ENCODE measurements at places on chromosomes 3 and 15.

- DNase-seq: no peak
These were observed 245.2 kb downstream of the EFHB start for GRCh38 chr3:19688767-19689166.

- DNase-seq: no peak
These were observed 752.3 kb downstream of the NR2F2 start for GRCh38 chr15:97082830-97083229.

DNA sequence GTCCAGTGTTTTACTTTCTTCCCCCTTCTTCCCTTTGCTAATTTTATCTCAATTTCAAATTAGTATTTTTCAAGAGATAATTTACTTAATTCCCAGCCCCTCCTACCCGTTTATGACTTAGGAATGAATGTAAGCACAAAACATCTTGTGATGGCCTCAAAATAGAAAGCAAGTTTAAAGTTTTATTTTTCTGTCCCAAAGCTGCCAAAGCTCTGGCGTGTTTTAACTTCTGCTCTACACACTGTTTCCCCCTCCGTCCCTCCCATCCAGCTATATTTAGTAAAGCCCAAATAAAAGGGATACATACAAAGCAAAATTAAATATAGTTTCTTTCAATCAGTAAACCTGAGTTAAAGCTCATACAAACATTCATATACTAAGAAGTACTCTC is 59.9 kb downstream of the IGF2BP2 start:
- no peak for DNase-seq

GRCh38 chr3:152185891-152186630 is 82.7 kb upstream of the MBNL1 start:
- no peak for DNase-seq

GRCh38 chr3:43998836-43999727 is 242.6 kb upstream of the TOPAZ1 start:
- no peak for DNase-seq

DNA sequence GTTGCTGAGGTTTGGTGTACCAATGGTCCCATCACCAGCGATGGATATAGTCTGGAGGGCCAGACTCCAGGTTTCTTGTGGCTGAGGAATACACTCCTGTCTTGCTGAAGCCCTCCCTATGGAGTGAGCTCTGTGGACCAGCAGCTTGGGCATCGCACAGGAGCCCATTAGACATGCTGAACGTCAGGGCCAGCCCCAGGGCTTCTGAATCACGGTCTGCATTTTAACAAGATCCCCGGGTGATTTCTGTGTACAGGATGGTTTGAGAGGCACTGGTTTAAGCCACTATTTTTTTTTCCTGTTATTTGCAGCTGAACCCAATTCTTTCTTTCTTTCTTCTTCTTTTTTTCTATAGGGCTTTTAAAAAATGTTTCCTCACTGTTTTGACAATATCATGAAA is 69.5 kb upstream of the XCR1 start:
- DNase-seq: no peak

GRCh38 chr3:155651489-155652218 is 93.2 kb downstream of the PLCH1 start:
- no peak for DNase-seq

GRCh38 chr3:152359385-152360248 is 90.9 kb downstream of the MBNL1 start:
- no peak for DNase-seq

DNA sequence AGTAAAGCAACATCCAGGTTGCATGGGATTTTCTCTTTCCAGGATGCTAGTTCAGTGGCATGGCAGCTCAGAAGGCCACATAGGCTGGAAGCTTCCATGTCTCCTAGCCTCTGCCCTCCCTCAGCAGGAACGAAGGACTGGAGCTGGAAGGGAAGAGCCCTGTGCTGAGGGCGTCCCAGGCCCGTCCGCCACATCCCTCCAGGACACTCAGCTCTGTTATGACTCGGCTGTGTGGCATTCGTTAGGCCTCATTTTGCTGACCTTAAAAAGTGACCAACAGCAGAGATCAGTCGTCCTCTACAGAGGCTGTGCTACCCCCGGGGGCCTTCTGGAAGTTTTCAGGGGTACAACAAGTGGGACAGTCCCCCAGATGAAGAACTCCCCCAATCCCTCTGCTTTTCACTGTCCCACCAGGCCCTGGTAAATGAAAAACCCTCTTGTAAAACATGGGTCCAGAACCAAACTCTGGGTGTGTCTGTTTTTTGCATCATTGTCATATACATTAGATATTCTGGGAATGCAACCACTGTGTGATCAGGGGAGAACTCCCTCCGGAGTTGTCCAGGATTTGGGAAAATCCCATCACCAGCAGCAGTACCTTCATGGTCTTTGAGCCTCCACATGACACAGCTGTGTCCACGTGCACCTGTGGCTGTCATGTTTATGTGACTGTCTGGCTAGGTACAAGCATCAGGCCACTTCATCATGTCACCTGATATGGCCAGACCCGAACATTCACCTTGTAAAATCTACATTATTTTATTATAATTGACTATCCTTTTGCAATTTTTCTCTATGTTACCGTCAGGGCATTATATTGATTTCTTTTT is 149.9 kb downstream of the OR4M2 start:
- DNase-seq: no peak

- DNase-seq: no peak
These were observed 26.7 kb downstream of the C3orf20 start for GRCh38 chr3:14701676-14702075.

- DNase-seq: no peak
These were observed 114.7 kb upstream of the PLCL2 start for GRCh38 chr3:16770021-16770420.

DNA sequence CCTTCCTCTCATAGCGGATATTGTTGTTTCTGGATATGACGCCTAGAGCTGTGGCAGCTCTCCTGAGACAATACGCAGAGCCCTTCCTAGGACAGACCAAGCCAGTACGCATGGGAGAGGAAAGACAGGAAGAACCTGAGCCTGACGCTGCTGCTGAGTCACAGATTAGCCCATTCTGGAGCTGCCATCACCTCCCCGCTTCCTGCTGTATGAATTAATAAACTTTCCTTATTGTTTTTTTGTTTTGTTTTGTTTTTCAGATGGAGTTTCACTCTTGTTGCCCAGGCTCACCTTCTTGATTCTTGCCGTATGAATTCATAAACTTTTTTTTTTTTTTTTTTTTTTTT is 67.0 kb downstream of the PPCDC start:
- DNase-seq: no peak

DNA sequence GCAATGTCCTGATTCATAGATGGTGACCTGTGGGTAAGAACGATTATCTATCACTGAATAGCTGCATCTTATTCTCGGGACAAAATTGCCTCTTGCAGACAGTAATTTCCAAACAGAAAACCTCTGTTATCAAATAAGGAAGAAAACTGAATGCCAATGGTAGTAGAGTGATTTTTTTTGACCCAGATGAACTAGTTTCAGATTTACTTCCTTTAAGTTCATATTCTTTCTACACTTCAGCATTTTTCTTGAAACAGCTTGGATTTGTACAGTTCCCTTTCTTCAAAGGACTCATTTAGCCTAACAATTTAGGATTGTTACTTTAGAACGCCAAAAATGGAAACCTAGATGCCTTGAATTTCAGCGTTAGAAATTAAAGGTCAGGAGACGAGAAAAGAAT is 14.6 kb downstream of the ETV5 start:
- DNase-seq: no peak

DNA sequence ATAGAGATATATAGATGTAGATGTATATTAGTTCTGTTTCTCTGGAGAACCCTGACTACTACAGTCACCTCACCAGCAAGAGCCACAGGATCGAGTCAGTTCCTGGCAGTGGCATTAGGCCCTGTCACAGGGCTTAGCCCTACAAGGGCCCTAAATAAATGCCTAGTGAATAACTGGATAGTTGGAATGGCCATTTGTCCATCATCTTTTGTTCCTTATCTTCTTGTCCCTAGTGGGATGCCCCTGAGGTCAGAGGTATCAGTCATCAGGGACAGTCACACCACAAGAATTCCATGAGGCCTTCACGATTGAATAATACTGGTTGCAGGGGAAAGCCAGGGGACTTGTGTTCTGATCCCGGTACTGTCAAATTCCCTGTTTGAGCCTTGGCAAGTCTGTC is 204.9 kb upstream of the PPP2R3A start:
- DNase-seq: no peak

- DNase-seq: no peak
These were observed 552.6 kb downstream of the NSUN3 start for GRCh38 chr3:94615275-94616065.

GRCh38 chr15:28021281-28022039 is 77.7 kb downstream of the OCA2 start:
- no peak for DNase-seq

DNA sequence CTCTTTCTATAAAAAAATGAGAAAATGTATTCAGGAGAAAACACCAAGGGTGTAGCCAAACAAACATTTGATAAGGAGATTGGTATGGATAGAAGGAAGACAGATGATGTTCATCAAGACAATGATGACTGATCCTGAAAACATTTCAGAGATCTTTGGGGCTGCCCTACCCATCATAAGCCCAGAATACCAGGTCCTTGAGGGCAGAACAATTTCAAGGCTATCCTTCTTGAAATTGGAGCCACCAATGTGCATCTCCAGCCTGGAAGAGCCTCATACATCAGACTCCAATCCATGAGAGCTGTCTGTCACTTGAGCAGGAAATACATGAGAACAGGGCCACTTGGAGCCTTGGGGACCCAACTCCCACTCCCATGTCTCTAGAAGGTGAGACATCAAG is 89.5 kb upstream of the ANKRD28 start:
- no peak for DNase-seq

DNA sequence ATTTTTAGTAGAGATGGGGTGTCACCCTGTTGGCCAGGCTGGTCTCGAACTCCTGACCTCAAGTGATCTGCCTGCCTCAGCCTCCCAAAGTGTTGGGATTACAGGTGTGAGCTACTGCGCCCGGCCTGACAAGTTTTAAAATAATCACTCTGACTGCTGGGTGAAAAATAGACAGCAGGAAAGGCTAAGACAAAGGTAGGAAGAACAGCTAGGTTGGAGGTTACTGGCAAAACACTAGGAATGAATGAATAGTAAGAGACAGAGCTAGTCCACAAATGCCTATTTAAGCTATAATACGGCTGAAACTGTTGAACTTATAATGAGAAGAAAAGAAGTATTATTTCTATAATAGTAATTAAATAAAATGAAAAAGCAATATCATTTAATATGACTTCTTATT is 46.7 kb upstream of the RAP2B start:
- no peak for DNase-seq

- no peak for DNase-seq
These were observed 234.5 kb downstream of the SATB1 start for GRCh38 chr3:18190646-18191045.

DNA sequence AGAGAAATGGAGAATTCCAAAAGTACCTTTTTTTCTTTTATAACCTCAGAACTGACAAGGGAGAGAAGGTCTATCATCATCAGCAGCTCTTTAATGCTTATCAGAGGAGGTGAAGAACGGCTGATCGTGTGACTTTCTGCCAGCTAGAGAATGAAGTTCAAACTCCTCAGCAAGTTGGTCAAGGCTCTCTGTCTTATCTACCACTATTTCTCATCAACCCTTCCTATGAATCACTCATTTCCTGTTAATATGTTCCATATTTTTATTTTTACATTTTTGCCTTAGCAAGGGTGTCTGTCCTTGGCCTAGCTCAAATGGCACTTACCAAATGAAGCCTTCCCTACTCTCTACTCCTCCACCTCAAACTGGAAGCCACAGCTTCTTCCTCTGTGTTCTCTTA is 73.1 kb upstream of the TSPAN3 start:
- DNase-seq: no peak

GRCh38 chr3:153639631-153640030 is 477.6 kb downstream of the RAP2B start:
- DNase-seq: no peak

- DNase-seq: no peak
These were observed 143.6 kb upstream of the GRM7 start for GRCh38 chr3:6717026-6717943.

DNA sequence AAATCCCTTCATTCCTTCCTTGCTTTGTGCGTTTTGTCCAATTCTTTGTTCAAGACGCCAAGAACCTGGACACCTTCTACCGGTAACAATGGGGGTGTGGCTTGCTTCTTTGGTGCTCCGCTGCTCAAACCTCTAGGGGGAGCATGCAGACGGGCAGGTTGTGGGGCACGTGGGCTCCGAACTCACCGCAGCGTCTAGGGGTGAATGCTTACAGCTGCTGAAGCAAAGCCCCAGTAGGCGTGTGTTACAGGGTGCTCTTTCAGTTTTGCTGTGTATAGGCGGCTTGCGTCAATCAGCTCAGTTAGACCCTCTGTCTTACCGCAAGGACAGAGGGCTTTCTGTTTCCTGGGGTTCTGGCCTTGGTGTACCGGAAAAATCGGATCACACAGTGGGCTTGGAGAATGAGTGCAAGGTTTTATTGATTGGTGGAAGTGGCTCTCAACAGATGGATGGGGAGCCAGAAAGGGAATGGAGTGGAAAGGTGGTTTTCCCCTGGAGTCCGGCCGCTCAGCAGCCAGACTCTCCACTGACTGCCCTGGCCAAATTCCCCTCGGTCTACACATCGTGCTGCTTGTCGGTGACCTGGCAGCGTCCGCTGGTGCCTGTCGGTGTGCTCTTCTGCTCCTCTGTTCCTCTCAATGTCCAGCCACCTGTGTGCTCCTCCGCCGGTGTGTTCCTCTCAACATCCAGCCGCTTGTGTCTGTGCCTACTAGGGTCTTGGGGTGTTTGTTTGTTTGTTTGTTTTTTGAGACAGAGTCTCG is 1.2 kb upstream of the LRRC34 start:
- peak; percentile 64 for DNase-seq

DNA sequence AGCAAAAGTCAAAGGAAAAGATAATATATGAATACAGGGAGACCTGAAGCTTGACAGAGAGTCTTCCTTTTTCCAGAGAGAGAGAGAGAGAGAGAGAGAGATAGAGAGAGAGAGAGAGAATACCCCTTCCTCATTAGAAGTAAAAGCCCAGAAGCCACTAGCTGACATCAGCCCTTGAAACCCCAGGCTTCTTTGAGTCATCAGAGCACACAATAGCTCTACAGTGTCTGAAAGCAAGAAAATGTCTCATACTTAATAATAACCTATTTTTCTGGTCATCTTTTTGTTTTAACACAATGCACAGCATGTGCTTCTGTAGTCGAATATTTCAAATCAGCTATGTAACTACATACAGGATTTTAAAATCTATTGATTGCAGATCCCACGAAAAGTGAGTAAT is 109.2 kb upstream of the NANOGP8 start:
- no peak for DNase-seq

DNA sequence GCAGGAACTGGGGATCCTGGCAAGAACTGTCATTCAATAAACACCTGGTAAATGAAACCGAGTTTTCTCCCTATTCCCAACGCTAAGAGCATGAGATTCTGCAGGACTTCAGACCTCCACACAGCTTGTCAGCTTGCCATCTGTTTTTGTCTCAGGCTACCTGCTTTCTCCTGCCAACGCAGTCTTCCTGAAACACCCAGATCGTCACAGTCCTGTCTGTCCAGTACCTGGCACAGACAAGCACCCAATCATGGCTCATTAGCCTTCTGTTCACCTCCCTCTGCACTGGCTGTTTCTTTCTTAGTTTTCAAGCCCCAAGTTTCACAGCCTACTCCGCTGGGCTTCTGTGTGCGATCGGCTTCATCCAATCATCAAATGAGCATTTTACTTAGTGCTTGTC is 5.0 kb downstream of the SLC12A8 start:
- no peak for DNase-seq
